ENCODE measurements at places on chromosomes 5 and 9.

DNA sequence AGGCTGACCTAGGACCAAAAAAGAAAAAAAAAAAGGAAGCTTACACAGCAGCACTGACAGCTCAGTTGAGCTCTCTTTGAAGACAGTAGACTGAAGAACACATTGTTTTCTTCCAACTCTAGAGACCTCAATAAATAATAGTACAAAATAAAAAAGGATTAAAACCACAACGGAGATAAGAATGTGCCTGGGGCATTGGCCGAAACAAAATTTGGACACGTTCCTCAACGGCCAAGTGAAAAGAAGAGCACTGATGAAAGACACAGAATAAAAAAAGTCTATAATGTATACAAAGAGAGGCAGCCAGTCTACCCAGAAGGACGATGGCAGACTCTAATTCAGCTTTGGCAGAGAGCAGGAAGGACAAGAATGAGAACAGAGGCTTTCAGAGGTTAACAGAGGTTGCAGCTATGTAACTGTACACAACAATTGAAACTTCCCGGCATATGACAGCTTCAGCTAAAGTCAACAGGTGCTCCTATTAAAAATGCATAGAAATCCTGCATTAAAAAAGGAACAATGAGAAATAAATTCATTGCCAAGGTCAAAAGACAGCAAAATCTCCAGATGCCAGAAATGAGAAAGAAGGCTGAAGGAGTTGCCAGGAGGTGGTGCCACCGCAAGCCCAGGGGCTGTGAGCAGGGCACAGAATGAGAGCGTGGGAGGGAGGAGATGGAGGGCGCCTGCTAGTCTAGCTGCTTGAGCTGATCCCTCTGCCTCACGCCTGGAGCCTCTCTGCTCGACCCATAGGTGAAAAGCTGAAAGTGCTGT is 113.9 kb downstream of the DCP2 start:
- no peaks in the 10 kb centered on the region for H3K36me3 ChIP-seq
- H3K4me1 ChIP-seq = no peaks in the 10 kb centered on the region
- H3K4me3 ChIP-seq = no peak overlapping the region
- no peak overlapping the region for H3K27ac ChIP-seq
- no peak for DNase-seq

- peaks cover 7% of the 10 kb centered on the region for H3K36me3 ChIP-seq
- no peak overlapping the region for H3K27ac ChIP-seq
- H3K27me3 ChIP-seq = no peaks in the 10 kb centered on the region
- no peak overlapping the region for H3K4me3 ChIP-seq
- no peaks in the 10 kb centered on the region for H3K4me1 ChIP-seq
Measured at GRCh38 chr5:151805414-151806223, 33.9 kb downstream of the G3BP1 start.

DNA sequence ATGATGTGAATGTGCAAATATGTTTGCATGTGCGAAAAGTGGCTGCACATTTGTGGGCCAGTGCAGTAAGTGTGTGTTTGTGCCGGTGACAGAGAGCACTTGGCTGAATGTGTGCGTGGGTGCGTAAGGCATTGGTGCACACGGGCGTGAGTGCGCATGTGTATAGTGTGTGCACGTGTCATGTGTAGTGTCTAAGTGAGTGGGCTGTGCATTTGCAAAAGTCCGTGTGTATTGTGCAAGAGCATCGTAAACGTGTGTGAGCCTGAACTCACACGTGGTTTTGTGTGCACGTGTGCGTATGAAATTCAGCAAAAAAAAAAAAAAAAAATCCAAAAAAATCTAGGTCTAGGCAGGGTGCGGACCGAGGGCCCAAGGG is 6.5 kb upstream of the EBF1 start:
- H3K4me3 ChIP-seq = peak overlapping the region; percentile 95
- peaks cover 58% of the 10 kb centered on the region for H3K4me1 ChIP-seq
- no peaks in the 10 kb centered on the region for H3K27me3 ChIP-seq
- H3K36me3 ChIP-seq = no peaks in the 10 kb centered on the region
- no peak overlapping the region for H3K27ac ChIP-seq

GRCh38 chr5:36739751-36740221 is 133.4 kb downstream of the SLC1A3 start:
- H3K27ac ChIP-seq = no peak overlapping the region
- no peak overlapping the region for H3K4me3 ChIP-seq
- peak; percentile 65 for DNase-seq
- peaks cover 24% of the 10 kb centered on the region for H3K27me3 ChIP-seq
- no peaks in the 10 kb centered on the region for H3K36me3 ChIP-seq

DNA sequence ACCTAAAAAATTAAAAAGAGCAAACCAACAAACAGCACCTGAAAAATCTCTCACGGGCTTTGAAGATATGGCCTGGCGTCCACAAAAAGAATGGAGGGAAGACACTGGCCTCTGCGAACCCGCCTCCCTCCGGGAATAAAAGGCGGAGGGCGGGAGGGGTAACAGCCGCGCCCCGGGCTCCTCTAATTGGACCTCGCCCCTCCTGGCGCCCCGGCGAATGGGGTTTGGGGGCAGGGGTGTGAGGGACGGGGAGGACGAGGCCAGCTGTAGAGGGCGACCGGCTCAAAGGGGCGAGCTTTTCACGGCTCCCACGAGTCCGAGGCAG is 753 bp downstream of the FANCC start:
- DNase-seq = no peak
- peaks cover 18% of the 10 kb centered on the region for H3K4me1 ChIP-seq
- H3K4me3 ChIP-seq = peak overlapping the region; percentile 96
- H3K27ac ChIP-seq = no peak overlapping the region
- no peaks in the 10 kb centered on the region for H3K36me3 ChIP-seq

GRCh38 chr9:97704345-97704677 is 7.2 kb upstream of the XPA start:
- H3K27ac ChIP-seq = no peak overlapping the region
- H3K4me1 ChIP-seq = peaks cover 18% of the 10 kb centered on the region
- DNase-seq = no peak
- no peaks in the 10 kb centered on the region for H3K36me3 ChIP-seq
- no peak overlapping the region for H3K4me3 ChIP-seq
- H3K27me3 ChIP-seq = peaks cover 25% of the 10 kb centered on the region

GRCh38 chr5:138542180-138542955 is 668 bp downstream of the ETF1 start:
- peak overlapping the region; percentile 100 for H3K27ac ChIP-seq
- H3K27me3 ChIP-seq = no peaks in the 10 kb centered on the region
- no peak for DNase-seq

GRCh38 chr9:125655691-125656410 is 51.2 kb downstream of the MAPKAP1 start:
- no peak overlapping the region for H3K27ac ChIP-seq
- H3K27me3 ChIP-seq = no peaks in the 10 kb centered on the region
- no peak for DNase-seq
- peaks cover 18% of the 10 kb centered on the region for H3K4me1 ChIP-seq
- H3K4me3 ChIP-seq = no peak overlapping the region

DNA sequence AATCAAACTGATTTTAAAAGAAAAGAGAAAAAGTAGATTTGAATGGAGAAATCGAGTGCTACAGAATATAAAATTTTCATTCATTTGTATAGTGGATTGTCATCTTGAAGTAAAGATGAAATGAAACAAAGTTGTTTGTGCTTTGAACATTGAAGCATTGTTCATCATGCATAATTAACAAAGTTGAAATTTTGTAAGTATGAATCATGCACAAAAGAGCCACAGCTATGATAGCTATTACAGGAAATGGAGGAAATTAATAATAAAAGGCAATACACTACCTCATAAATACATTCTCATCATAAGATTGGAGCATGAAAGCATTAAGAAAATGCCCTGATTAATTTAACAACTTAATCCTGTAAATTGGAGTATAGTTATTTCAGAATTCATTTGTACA is 153.4 kb upstream of the TLX3 start:
- H3K4me1 ChIP-seq = no peaks in the 10 kb centered on the region
- H3K36me3 ChIP-seq = no peaks in the 10 kb centered on the region
- H3K27ac ChIP-seq = no peak overlapping the region
- no peak for DNase-seq
- no peaks in the 10 kb centered on the region for H3K27me3 ChIP-seq
- H3K4me3 ChIP-seq = no peak overlapping the region

GRCh38 chr9:118554987-118555386 is 814.2 kb downstream of the BRINP1 start:
- no peak overlapping the region for H3K27ac ChIP-seq
- no peak for DNase-seq
- no peaks in the 10 kb centered on the region for H3K4me1 ChIP-seq
- H3K36me3 ChIP-seq = no peaks in the 10 kb centered on the region

DNA sequence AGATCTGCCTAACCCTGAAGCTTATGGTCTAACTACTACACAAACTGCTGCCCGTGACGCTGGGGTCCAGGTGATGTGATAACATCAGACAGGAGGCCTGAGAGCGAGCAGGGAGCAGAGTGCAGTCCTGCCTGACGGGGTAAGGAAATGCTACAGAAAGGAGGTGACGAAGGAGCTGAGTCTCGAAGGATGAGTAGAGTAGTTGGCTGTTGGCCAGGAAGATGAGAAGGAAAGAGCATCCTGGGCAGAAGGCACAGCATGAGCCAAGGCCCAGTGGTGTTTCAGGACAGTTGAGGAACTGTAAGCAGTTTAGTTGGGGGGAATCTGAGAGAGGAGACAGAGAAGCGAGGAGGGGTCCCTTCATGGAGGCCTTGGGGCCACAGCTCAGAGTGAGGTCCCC is 136.0 kb upstream of the TBC1D2 start:
- H3K36me3 ChIP-seq = peaks cover 23% of the 10 kb centered on the region
- no peak for DNase-seq
- H3K27me3 ChIP-seq = no peaks in the 10 kb centered on the region
- peaks cover 41% of the 10 kb centered on the region for H3K4me1 ChIP-seq
- H3K27ac ChIP-seq = peak overlapping the region; percentile 97

DNA sequence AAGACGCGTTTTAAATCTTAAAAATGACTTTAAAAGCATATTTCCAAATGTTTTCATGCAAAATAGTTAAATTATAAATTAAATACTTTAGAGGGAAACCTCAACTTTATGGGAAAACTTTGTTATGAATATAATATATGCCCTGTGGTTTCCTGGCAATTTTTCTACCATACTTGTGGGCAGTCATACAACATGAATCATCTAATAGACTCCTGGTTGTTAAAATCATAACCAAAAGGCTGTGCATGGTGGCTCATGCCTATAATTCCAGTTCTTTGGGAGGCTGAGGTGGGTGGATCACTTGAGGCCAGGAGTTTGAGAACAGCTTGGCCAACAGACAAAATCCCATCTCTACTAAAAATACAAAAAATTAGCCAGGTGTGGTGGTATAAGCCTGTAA is 18.2 kb downstream of the ATP10B start:
- peaks cover 12% of the 10 kb centered on the region for H3K36me3 ChIP-seq
- no peaks in the 10 kb centered on the region for H3K4me1 ChIP-seq
- H3K27me3 ChIP-seq = peaks cover 7% of the 10 kb centered on the region
- H3K4me3 ChIP-seq = no peak overlapping the region
- no peak for DNase-seq

GRCh38 chr5:73097740-73098139 is 22.6 kb upstream of the TMEM171 start:
- H3K4me1 ChIP-seq = no peaks in the 10 kb centered on the region
- H3K27ac ChIP-seq = no peak overlapping the region
- no peak for DNase-seq
- H3K4me3 ChIP-seq = no peak overlapping the region

DNA sequence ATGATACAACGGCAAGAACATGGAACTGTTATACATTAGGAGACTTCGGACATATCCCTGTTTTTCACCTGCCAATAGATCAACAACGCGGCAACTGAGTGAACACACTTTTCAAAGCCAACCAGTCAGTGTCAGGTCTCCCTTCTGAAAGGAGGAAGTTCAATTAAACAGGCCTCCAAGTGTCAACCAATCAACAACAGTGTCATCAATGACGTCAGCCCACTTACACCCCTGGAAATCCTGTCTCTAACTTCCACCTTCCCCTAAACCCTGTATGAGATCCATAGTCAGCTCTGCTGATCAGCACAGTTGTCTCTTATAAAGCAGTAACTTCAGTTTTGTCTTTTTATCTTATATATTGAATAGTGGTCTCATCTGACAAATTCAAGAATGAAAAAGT is 36.6 kb downstream of the DMRT3 start:
- no peak overlapping the region for H3K27ac ChIP-seq
- H3K27me3 ChIP-seq = peaks cover 20% of the 10 kb centered on the region
- H3K4me1 ChIP-seq = no peaks in the 10 kb centered on the region
- no peak overlapping the region for H3K4me3 ChIP-seq
- H3K36me3 ChIP-seq = no peaks in the 10 kb centered on the region

DNA sequence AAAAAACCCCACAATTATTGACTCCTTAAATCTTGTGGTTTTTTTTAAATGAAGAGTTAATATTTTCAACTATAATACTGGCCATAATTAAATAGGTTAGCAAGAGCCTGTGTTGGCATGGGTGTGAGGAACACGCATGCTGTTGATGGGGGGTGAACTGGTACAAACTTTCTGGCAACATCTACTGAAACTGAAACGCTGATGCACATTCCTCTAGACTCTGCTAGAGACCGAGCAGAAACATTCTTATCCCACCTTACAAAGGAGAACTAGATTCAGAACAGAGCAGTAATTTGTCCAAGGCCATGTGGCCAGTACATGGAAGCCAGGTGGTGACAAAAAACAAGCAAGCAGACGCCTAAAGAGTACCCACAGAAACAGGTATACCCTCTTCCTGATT is 2.4 kb downstream of the BICD2 start:
- peaks cover 46% of the 10 kb centered on the region for H3K4me1 ChIP-seq
- DNase-seq = no peak

- H3K4me3 ChIP-seq = no peak overlapping the region
- no peaks in the 10 kb centered on the region for H3K36me3 ChIP-seq
- H3K27me3 ChIP-seq = peaks cover 11% of the 10 kb centered on the region
- no peaks in the 10 kb centered on the region for H3K4me1 ChIP-seq
Measured at GRCh38 chr9:87853302-87853701, 29.4 kb upstream of the SPATA31E1 start.

- H3K36me3 ChIP-seq = no peaks in the 10 kb centered on the region
- no peaks in the 10 kb centered on the region for H3K27me3 ChIP-seq
- no peak overlapping the region for H3K4me3 ChIP-seq
Measured at GRCh38 chr5:92635001-92635461, 946.0 kb downstream of the NR2F1-AS1 start.

DNA sequence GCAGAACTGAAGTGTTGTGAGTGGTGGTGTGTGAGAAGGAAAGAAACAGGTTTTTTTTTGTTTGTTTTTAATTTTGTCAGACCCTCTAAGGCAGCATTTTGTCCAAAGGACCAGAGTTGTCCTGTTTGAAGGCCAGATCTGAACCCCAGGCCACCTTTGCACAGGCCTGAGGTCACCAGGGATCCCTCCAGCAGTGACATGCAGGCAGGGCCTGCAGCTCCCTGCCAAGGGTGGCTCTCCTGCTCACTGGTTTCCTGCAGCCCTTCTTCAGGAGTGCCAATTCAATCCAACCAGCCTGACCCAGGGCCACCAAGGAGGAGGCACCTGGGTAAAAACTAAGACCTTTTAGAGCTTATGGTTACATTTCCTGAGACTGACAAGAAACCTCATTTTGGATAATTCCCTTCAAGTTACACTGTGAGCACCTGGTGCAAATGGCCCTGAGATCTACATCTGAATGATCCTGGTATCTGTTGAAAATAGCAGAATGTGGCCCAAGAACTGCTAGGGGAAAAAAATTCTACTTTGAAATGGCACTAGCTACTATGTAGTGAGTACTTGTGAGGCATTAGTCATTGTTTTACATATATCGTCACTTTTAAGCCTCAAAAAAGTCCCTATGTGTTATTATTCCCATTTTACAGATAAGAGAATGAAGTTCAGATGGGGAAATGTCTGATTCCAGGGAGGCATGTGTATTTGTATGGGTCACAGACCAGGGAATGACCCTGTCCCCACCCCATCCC is 33.5 kb upstream of the SMU1 start:
- no peaks in the 10 kb centered on the region for H3K27me3 ChIP-seq
- H3K36me3 ChIP-seq = peaks cover 19% of the 10 kb centered on the region
- H3K27ac ChIP-seq = peak overlapping the region; percentile 81
- H3K4me3 ChIP-seq = no peak overlapping the region
- no peak for DNase-seq
- H3K4me1 ChIP-seq = peaks cover 41% of the 10 kb centered on the region
